Aorta (tissue), 5 donors: ENCODE measurements at places on chromosomes 2 and 18. TPM values are rescaled to one million over a fixed set of nuclear protein-coding genes. Genes with fewer than 3 reads are reported as not detected.

- no peak for DNase-seq
- H3K27me3 ChIP-seq: no peaks in the 10 kb centered on the region
- no peaks in the 10 kb centered on the region for H3K4me1 ChIP-seq
- H3K27ac ChIP-seq: no peak overlapping the region
- H3K36me3 ChIP-seq: no peaks in the 10 kb centered on the region
Measured at GRCh38 chr2:231356466-231356844, 39.1 kb upstream of the B3GNT7 start.

GRCh38 chr18:70414315-70414900 lies 125.6 kb downstream of the SOCS6 start:
- no peaks in the 10 kb centered on the region for H3K36me3 ChIP-seq
- no peaks in the 10 kb centered on the region for H3K4me1 ChIP-seq
- DNase-seq: no peak
- no peak overlapping the region for H3K27ac ChIP-seq

- no peak for DNase-seq
- H3K27me3 ChIP-seq: no peaks in the 10 kb centered on the region
- H3K36me3 ChIP-seq: no peaks in the 10 kb centered on the region
- H3K27ac ChIP-seq: no peak overlapping the region
- H3K4me3 ChIP-seq: no peak overlapping the region
Measured at GRCh38 chr2:97935719-97936161, 60.0 kb downstream of the TMEM131 start.

DNA sequence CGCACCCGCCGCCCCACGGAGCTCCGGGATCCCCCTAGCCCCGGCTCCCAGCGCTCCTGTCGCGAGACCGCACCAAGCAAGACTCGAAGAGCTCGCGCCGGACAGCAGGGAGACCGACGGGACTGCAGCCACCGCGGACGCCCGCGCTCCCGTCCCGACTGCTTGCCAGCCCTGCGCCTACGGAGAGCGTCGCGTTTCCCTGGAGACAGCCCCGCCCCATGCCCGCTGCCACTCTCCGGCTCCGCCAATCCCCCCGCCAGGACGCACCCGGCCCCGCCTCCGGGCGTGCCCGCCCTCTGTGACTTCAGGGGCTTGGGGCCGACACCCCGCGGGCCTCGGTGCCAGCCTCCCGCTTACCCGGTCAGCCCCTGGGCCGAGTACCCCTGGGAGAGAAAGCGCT lies at the start of gene ANKMY1:
Gene ANKMY1 (minus strand): TSS at position 181 of the 400 bp plus-strand sequence. CDS start 653 bp downstream, outside the sequence.
- H3K27ac ChIP-seq: no peak within 1 kb of the TSS
- peak; percentile 79 for DNase-seq
- peak within 1 kb of the TSS; percentile 1 for H3K4me3 ChIP-seq
- H3K4me1 ChIP-seq: no peaks in the 10 kb centered on the region
- no peaks in the 10 kb centered on the region for H3K36me3 ChIP-seq

- H3K27ac ChIP-seq: no peak overlapping the region
- DNase-seq: no peak
- no peaks in the 10 kb centered on the region for H3K4me1 ChIP-seq
- H3K36me3 ChIP-seq: no peaks in the 10 kb centered on the region
- no peaks in the 10 kb centered on the region for H3K27me3 ChIP-seq
- H3K4me3 ChIP-seq: no peak overlapping the region
Measured at GRCh38 chr2:116148361-116148760, 1666.1 kb upstream of the DDX18 start.

DNA sequence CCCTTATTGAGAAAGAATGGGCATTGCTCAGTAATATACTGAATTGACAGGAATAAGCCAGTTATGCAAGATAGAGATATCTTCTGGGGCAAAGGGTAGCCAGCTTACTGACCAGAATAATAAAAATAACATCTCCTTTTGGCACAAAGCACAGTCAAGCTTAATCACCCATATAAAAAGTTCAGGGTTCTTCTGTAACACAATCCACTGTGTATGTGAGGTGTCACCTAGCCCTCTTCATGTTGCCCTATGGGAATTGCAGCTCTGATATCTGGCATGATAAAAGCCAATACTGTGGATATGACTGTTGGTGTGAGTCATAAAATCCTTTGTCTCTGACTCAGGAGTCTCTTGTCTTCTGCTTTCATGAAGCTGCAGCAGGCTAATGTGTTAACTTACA lies 90.8 kb downstream of the DSEL start:
- no peaks in the 10 kb centered on the region for H3K36me3 ChIP-seq
- H3K4me3 ChIP-seq: no peak overlapping the region
- H3K27me3 ChIP-seq: no peaks in the 10 kb centered on the region
- H3K4me1 ChIP-seq: no peaks in the 10 kb centered on the region
- no peak overlapping the region for H3K27ac ChIP-seq
- DNase-seq: no peak

DNA sequence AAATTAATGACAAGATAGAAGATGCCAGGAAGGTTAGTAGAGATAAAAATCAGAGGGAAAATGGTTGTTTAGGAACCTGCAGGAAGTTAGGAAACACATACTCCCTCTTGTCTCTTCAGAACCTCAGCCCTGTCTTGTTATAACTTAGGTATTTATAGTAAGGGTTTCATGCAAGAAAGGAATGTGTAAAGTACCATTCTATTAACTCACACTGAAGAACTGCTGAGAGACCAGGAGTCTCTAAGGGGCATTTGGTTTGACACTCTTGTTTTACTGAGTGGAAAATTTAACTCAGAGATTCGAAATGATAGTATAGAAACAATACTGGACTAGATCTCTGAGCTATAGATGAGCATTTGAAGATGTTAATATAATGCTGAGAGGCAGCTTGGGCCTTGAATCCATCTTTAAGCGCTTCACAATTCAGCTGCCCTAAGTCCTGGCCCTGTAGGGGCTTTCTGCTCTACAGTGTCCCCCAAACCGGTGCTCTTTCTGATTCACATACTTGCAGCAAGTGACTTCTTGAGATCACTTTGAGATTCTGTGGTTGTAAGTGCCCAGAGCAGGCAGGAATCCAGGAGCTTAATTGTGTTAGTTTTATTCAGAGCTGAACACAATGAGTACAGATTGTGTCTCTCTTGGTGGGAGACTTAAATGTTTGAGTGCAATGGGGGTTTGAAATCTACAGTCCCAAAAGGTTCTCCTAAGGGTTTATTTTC lies 235.0 kb upstream of the RGPD4 start:
- no peak for DNase-seq
- H3K4me1 ChIP-seq: no peaks in the 10 kb centered on the region
- H3K36me3 ChIP-seq: no peaks in the 10 kb centered on the region
- H3K4me3 ChIP-seq: no peak overlapping the region

DNA sequence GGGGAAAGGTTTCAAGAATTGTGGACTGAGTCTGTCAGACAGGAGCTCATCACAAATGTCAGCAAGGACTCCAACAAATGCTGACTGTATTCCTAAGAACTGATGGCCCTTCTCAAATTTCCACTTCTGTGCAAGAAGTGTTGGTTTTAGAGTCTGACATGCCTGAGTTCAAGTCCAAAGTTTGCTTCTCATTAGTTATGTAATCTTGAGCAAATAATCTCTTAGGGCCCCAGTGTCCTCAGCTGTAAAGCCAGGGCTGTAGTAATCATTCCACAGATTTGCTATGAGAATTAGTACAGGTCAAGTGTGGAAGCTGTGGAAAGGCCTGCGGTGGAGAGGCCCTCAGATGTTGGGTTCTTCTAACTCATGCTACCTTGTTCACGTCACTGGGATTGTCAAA lies 23.9 kb downstream of the MEP1B start:
- no peaks in the 10 kb centered on the region for H3K36me3 ChIP-seq
- no peak overlapping the region for H3K4me3 ChIP-seq
- H3K27ac ChIP-seq: no peak overlapping the region
- H3K4me1 ChIP-seq: no peaks in the 10 kb centered on the region

DNA sequence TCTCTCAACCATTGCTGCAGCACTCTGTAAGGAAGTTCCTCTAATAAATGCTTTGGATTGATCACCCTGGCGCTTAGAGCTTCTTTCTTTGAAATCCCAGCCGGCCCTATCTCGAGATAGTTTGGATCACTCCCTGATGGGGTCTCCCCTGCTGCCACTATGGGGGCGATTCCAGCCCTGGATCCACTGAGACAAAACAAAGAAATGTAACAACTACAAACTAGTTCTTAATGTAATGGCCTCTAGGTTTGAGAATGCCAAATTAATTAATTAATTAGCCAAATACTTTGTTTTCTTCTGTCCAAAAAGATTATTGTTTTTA lies 15.2 kb downstream of the SRSF7 start:
- H3K27me3 ChIP-seq: no peaks in the 10 kb centered on the region
- H3K4me1 ChIP-seq: no peaks in the 10 kb centered on the region
- H3K27ac ChIP-seq: no peak overlapping the region
- H3K4me3 ChIP-seq: no peak overlapping the region
- H3K36me3 ChIP-seq: peaks cover 2% of the 10 kb centered on the region

The PAIP2B gene
- 4.9 TPM for total RNA-seq

The BCL11A gene
- total RNA-seq: 0.97 TPM

The NYAP2 gene
- total RNA-seq: 2.0 TPM

The GAD1 gene
- 6.9 TPM for total RNA-seq
